ENCODE measurements at places on chromosomes 1 and 21.

DNA sequence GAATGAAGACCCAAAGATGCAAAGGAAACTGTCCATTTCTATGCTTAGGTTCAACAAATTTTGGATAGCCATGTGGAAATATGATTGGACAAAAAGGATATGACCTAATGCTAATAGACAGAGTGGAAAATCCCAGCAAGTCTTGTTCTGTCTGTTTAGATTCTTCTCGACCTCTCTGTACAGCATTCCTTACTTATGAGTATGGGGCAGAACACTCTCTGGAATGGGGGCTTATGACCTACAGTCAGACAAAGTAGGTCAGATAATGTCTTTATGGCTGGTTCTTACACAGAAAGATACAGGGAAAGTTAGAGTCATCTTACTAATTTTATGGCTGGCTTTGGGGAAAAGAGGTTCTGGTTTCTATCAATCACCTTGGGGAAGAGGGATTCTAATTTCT is 2.8 kb downstream of the GCSAML start:
- no peaks in the 10 kb centered on the region for H3K36me3 ChIP-seq
- no peak overlapping the region for H3K27ac ChIP-seq
- DNase-seq, result no peak
- H3K4me3 ChIP-seq, result no peak overlapping the region

DNA sequence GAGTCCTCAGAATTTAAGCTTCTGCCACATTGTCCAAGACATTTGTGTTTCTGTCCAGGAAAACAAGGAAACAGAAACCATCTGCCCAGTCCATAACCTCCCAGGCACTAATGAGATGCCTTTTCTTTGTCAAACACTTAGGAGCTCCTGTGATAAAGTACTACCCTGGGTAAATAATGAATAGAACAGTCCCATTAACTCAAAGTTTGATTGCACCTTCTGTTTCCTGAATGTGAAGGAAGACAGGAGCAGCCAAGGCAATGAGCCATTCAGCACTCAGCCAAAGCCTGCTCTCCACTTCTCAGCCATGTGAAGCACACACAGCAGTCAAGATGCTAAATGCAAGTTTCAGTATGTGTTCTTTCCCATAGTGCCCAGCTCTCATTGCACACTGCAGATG is 199.8 kb downstream of the SEC16B start:
- H3K4me3 ChIP-seq, result no peak overlapping the region
- H3K27me3 ChIP-seq, result no peaks in the 10 kb centered on the region
- H3K4me1 ChIP-seq, result no peaks in the 10 kb centered on the region
- no peaks in the 10 kb centered on the region for H3K36me3 ChIP-seq
- no peak for DNase-seq

DNA sequence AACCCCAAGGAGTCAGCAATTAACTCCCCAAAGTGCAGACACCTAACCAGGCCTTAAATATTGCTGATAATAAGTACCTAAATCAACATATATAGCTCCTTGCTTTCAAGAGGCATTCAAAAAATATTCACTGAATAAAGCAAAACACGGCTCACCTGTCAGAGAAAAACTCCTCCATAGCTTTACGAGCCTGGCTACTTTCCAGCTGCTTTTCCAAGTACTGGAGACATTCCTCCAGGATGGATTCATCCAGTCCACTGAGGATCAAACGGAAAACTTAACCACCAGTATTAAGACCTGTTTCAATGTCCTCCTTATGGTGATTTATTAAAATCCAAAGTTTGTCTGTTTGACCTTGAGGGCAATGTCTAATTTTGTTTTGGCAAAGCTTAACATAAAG is 44.6 kb downstream of the UBR4 start:
- no peaks in the 10 kb centered on the region for H3K27me3 ChIP-seq
- no peak overlapping the region for H3K27ac ChIP-seq
- no peak for DNase-seq
- peaks cover 24% of the 10 kb centered on the region for H3K36me3 ChIP-seq
- H3K4me3 ChIP-seq, result no peak overlapping the region

GRCh38 chr1:178933709-178934490 is 63.0 kb upstream of the ANGPTL1 start:
- H3K36me3 ChIP-seq, result no peaks in the 10 kb centered on the region
- H3K4me3 ChIP-seq, result no peak overlapping the region
- H3K27me3 ChIP-seq, result no peaks in the 10 kb centered on the region
- H3K4me1 ChIP-seq, result no peaks in the 10 kb centered on the region
- no peak overlapping the region for H3K27ac ChIP-seq
- no peak for DNase-seq

GRCh38 chr1:119987686-119988085 is 81.8 kb downstream of the NOTCH2 start:
- H3K4me3 ChIP-seq, result no peak overlapping the region
- peaks cover 14% of the 10 kb centered on the region for H3K36me3 ChIP-seq
- peak overlapping the region; percentile 34 for H3K27ac ChIP-seq

GRCh38 chr1:15937706-15938168 is 38.2 kb downstream of the ZBTB17 start:
- no peak overlapping the region for H3K4me3 ChIP-seq
- peaks cover 44% of the 10 kb centered on the region for H3K36me3 ChIP-seq
- no peaks in the 10 kb centered on the region for H3K4me1 ChIP-seq
- no peak for DNase-seq

GRCh38 chr1:182279724-182280503 is 111.7 kb downstream of the GLUL start:
- no peaks in the 10 kb centered on the region for H3K27me3 ChIP-seq
- no peaks in the 10 kb centered on the region for H3K4me1 ChIP-seq
- no peak for DNase-seq
- H3K27ac ChIP-seq, result no peak overlapping the region
- H3K36me3 ChIP-seq, result no peaks in the 10 kb centered on the region

- no peaks in the 10 kb centered on the region for H3K36me3 ChIP-seq
- DNase-seq, result no peak
- H3K27me3 ChIP-seq, result no peaks in the 10 kb centered on the region
- H3K27ac ChIP-seq, result no peak overlapping the region
- H3K4me3 ChIP-seq, result no peak overlapping the region
- H3K4me1 ChIP-seq, result no peaks in the 10 kb centered on the region
These were observed 251.7 kb downstream of the BRINP3 start for GRCh38 chr1:190226006-190226405.

- H3K4me1 ChIP-seq, result no peaks in the 10 kb centered on the region
- H3K4me3 ChIP-seq, result no peak overlapping the region
- H3K27me3 ChIP-seq, result no peaks in the 10 kb centered on the region
- no peak overlapping the region for H3K27ac ChIP-seq
These were observed 518.5 kb downstream of the PLPP3 start for GRCh38 chr1:56060906-56061305.

DNA sequence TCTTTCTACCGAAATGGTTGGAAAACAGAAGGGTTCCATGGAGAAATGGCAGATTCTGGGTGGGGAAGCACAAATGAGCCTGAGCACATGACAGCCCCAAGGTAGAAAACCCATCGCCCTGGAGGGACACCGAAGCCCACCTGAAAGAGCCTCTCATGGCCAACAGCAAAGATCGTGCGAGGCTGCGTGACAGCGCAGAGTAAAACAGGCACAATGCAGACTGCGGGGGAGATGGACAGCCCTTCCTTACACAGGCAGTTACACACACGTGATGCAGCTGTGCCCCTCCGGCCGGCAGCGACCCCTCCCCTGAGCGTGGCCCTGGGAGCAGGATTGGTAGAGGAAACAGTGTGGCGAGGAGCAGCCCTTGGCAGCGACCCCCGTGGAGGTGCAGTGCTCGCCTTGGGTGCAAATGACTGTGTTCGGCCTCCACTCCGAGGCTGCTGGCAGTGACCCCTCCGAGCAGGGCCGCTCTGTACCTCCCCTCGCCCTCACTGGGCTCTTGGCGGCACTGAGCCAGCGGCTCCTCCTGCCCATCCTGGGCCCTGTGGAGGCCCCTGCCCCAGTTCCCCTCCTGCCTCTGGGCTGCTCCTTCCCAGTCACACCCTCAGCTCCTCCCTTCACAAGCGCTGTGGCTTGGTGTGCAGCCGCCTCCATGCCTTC is 120.9 kb upstream of the COL6A1 start:
- no peaks in the 10 kb centered on the region for H3K27me3 ChIP-seq
- DNase-seq, result no peak
- no peaks in the 10 kb centered on the region for H3K4me1 ChIP-seq
- no peaks in the 10 kb centered on the region for H3K36me3 ChIP-seq
- H3K27ac ChIP-seq, result no peak overlapping the region
- no peak overlapping the region for H3K4me3 ChIP-seq

GRCh38 chr1:10662090-10662688 is 134.3 kb downstream of the CASZ1 start:
- peaks cover 14% of the 10 kb centered on the region for H3K36me3 ChIP-seq
- no peak for DNase-seq
- H3K4me1 ChIP-seq, result no peaks in the 10 kb centered on the region
- H3K4me3 ChIP-seq, result no peak overlapping the region

- H3K27ac ChIP-seq, result no peak overlapping the region
- H3K4me1 ChIP-seq, result peaks cover 42% of the 10 kb centered on the region
- H3K4me3 ChIP-seq, result no peak overlapping the region
- DNase-seq, result no peak
These were observed 81.7 kb downstream of the SSBP3 start for GRCh38 chr1:54324251-54325140.

DNA sequence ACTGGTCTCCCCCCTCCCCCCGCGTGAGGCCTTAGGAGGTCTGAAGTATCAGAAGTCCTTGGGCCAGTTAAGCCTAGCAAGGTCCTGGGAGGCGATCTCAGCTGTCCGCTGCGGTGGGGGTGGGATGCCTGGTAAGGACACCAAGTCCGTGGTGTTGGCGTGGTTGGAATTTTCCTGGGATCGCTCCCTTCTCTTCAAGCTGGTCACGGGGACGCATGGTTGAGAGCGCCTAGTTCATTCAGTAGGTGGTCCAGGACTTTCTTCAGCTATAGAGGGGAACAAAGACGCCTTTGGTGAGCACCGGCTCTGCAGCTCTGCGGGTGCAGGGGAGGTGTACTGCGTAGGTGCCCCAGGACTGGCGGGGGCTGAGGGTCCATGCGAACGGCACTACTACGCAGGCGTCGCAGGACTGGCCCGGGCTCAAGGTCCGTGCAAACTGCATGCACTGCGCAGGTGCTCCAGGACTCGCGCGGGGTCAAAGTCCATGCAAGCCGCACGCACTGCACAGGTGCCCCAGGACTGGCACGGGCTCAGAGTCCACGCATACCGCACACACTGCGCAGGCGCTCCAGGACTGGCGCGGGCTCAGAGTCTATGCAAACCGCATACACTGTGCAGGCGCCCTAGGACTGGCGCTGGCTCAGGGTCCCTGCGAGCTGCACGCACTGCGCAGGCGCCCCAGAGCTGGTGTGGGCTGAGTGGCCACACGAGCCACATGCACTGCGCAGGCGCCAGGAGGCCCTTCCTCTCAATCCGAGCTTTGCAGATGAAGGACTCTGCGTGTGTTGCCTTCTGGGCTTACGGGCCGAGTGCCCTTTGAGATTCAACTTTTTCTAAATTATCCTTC is 36.6 kb upstream of the HMGN1 start:
- H3K27ac ChIP-seq, result peak overlapping the region; percentile 12
- peak overlapping the region; percentile 62 for H3K4me3 ChIP-seq
- no peaks in the 10 kb centered on the region for H3K36me3 ChIP-seq
- no peaks in the 10 kb centered on the region for H3K27me3 ChIP-seq

- no peaks in the 10 kb centered on the region for H3K27me3 ChIP-seq
- H3K4me1 ChIP-seq, result peaks cover 55% of the 10 kb centered on the region
- no peaks in the 10 kb centered on the region for H3K36me3 ChIP-seq
- H3K27ac ChIP-seq, result no peak overlapping the region
These were observed 54.2 kb upstream of the RUNX3 start for GRCh38 chr1:24984300-24984699.

DNA sequence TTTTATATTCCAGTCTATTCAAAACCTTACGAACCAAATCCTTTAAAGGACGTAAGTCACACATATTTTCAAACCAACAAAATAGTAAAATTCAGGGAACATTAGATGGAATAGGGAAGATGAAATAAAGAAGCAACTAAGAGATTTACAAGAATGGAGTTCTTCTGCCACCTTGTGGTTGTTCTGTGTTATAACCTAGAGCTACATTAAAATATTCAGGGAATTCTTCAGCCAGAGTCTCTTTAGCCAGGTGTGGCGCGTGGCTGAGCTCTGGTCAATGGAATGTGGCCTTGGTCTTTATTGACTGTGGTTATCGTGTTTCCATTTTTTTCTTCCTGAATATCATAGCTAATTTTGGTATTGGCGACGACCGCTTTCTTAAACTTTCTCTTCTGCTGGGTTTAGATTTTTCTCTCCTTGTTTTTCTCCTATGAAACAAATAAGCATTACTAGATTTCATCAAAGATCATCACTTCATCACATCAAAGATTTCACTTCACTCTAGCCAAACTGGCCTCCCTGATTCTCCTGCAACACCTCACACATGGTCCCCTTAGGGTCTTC is 221.3 kb downstream of the MRPL39 start:
- no peaks in the 10 kb centered on the region for H3K27me3 ChIP-seq
- H3K27ac ChIP-seq, result no peak overlapping the region
- no peak for DNase-seq
- H3K4me3 ChIP-seq, result no peak overlapping the region
- no peaks in the 10 kb centered on the region for H3K36me3 ChIP-seq

Measured in T-cell (primary cell).